Caki2 (cell line): ENCODE measurements at places on chromosomes 1 and 21.
A peak's percentile ranks its signal among the peaks of the same experiment; 100 is the strongest.

GRCh38 chr1:228303596-228303995 is 95.8 kb downstream of the OBSCN start:
- DNase-seq: no peak

- DNase-seq: no peak
These were observed 70.0 kb downstream of the PTGER3 start for GRCh38 chr1:70977575-70977974.

DNA sequence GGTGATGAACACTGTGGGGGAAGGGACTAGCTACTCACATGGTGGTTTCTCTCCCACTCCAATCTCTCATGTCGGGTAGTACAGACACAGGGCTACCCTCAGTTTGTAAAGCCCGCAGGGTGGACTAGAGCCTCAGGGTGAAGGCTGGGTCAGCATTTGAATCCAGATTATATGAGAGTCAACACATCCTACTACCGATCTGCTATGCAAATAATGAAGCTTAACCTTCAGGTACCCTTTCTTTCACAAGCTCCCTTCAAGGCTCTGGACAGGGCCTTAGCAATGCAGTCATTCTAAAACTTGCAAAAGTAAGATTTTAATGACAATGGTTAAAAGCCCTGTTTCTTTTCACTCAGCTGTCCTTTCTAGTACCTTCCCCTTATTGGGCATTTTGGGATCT is 5.5 kb upstream of the ZBED6 start:
- no peak for DNase-seq

GRCh38 chr1:182651339-182651724 is 33.1 kb downstream of the RGS8 start:
- no peak for DNase-seq

GRCh38 chr1:171245458-171246064 is 2.7 kb upstream of the FMO1 start:
- DNase-seq: peak; percentile 28

GRCh38 chr1:36136535-36136934 is 11.5 kb upstream of the COL8A2 start:
- no peak for DNase-seq

DNA sequence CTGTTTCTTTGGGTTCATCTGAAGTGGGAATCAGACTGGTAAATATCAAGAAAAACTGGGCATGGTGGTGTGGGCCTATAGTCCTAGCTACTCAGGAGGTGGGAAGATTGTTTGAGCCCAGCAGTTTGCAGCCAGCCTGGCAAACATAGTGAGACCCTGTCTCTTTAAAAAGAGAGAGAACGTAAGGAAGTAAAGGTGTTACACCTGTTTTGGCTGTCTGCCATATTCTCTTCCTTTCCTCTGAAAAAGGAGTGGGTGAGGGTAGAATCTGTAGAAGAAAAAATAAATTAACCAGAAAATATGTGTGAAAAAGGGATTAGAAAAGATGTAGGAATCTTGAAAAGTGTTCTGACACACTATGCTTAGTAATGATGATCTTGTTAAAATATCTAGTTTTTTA is 20.0 kb downstream of the AHCYL1 start:
- DNase-seq: no peak

- DNase-seq: no peak
These were observed 73.9 kb upstream of the TNFSF4 start for GRCh38 chr1:173280899-173281660.

- peak; percentile 94 for DNase-seq
These were observed 75.3 kb upstream of the ARTN start for GRCh38 chr1:43858324-43858723.

- DNase-seq: no peak
These were observed 533 bp upstream of the PLA2G2E start for GRCh38 chr1:19923953-19924346.

DNA sequence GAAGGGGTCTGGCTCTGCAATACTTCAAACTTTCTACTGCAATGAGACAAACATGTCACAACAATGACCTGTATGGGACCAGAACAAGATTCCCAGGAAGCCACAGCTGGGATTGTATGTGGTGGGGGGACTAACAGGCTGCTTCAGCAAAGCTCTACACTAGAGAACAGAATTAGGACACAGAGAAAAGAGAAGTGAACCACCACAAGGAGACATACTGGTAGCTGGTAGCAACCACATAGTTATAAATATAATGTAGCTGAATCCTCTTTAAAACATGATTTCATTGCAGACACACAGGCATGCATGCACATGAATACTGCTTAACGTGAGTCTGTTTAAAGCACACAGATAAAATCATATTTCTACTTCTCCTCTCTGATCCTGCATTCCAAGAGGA is 3.5 kb upstream of the ILDR2 start:
- no peak for DNase-seq

- DNase-seq: no peak
These were observed 537.9 kb upstream of the NR5A2 start for GRCh38 chr1:199489594-199489993.

- no peak for DNase-seq
These were observed 61.3 kb downstream of the GLUL start for GRCh38 chr1:182330303-182330702.
